ENCODE measurements at places on chromosomes 16 and 17. TPM values are rescaled to one million over a fixed set of nuclear protein-coding genes. Genes with fewer than 3 reads are reported as not detected.

VPS35L gene
- total RNA-seq, result 55.1 TPM

IL17C gene
- 1.4 TPM for total RNA-seq

NLRC5 gene
- 2.8 TPM for total RNA-seq

HSD17B1 gene
- total RNA-seq, result 0.88 TPM

ZFP3 gene
- total RNA-seq, result 0.15 TPM

ENO3 gene
- total RNA-seq, result 24.1 TPM

SKAP1 gene
- total RNA-seq, result not detected

PLK1 gene
- total RNA-seq, result 135 TPM

SRCIN1 gene
- 3.8 TPM for total RNA-seq

IL34 gene
- total RNA-seq, result 4.6 TPM

CTDNEP1 gene
- 123 TPM for total RNA-seq

WFIKKN1 gene
- total RNA-seq, result 10.2 TPM

SOST gene
- not detected for total RNA-seq

LAT gene
- total RNA-seq, result 3.0 TPM

CDH1 gene
- total RNA-seq, result 319 TPM

CYTH1 gene
- 14.8 TPM for total RNA-seq

EVPLL gene
- not detected for total RNA-seq

LLGL2 gene
- total RNA-seq, result 66.6 TPM

IGFALS gene
- not detected for total RNA-seq

EPX gene
- total RNA-seq, result not detected

CORO7 gene
- total RNA-seq, result 25.8 TPM

KRTAP17-1 gene
- total RNA-seq, result not detected

TMEM11 gene
- 33.3 TPM for total RNA-seq

TMEM88 gene
- total RNA-seq, result not detected

EEF2KMT gene
- total RNA-seq, result 30.8 TPM

PRR29 gene
- 0.67 TPM for total RNA-seq

LRRC36 gene
- 0.44 TPM for total RNA-seq

ASB16 gene
- total RNA-seq, result 0.19 TPM

NDUFAB1 gene
- total RNA-seq, result 145 TPM

CUEDC1 gene
- 10.7 TPM for total RNA-seq

PSMD3 gene
- 198 TPM for total RNA-seq

HOXB7 gene
- not detected for total RNA-seq

PPP1R27 gene
- not detected for total RNA-seq

CTRB1 gene
- total RNA-seq, result not detected

SAMD14 gene
- total RNA-seq, result 5.9 TPM

ZSCAN10 gene
- total RNA-seq, result 209 TPM

TERB1 gene
- not detected for total RNA-seq

RPAIN gene
- 59.6 TPM for total RNA-seq

TPSD1 gene
- total RNA-seq, result not detected

PIEZO1 gene
- 63.6 TPM for total RNA-seq

KRT12 gene
- total RNA-seq, result not detected

BCO1 gene
- 0.23 TPM for total RNA-seq

P2RX5 gene
- 15.5 TPM for total RNA-seq

SSTR5 gene
- total RNA-seq, result 0.56 TPM

OTOP2 gene
- not detected for total RNA-seq

EFNB3 gene
- 16.0 TPM for total RNA-seq

MT1G gene
- total RNA-seq, result 17.7 TPM

ABCC12 gene
- total RNA-seq, result not detected

ALOXE3 gene
- not detected for total RNA-seq

All from H1 (cell line).